Eye (tissue), 1 donor: ENCODE measurements at places on chromosomes 4 and X.

DNA sequence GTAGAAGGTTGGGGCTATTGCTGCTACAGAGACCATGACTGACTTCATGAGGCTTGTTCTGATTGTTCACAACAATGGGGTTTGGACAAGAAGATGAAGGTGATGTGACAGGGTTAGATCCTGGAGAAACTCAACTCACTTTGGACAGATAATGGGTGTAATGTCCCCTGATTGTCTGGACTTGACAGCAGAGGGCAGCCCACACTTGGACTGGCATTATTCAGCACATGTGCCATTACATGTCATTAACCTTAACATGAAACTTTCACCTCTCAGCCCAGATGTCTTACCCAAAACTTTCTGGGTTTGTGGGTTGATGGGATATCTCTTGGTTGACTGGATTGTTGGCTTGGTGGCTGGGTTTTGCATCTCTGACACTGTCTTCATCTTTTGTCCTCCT is 101.5 kb downstream of the MXRA5 start:
- DNase-seq, result no peak

GRCh38 chr4:44872246-44872645 is 145.9 kb upstream of the GNPDA2 start:
- DNase-seq, result no peak

- DNase-seq, result no peak
Observed at GRCh38 chr4:80360900-80361299, 25.4 kb downstream of the CFAP299 start.

DNA sequence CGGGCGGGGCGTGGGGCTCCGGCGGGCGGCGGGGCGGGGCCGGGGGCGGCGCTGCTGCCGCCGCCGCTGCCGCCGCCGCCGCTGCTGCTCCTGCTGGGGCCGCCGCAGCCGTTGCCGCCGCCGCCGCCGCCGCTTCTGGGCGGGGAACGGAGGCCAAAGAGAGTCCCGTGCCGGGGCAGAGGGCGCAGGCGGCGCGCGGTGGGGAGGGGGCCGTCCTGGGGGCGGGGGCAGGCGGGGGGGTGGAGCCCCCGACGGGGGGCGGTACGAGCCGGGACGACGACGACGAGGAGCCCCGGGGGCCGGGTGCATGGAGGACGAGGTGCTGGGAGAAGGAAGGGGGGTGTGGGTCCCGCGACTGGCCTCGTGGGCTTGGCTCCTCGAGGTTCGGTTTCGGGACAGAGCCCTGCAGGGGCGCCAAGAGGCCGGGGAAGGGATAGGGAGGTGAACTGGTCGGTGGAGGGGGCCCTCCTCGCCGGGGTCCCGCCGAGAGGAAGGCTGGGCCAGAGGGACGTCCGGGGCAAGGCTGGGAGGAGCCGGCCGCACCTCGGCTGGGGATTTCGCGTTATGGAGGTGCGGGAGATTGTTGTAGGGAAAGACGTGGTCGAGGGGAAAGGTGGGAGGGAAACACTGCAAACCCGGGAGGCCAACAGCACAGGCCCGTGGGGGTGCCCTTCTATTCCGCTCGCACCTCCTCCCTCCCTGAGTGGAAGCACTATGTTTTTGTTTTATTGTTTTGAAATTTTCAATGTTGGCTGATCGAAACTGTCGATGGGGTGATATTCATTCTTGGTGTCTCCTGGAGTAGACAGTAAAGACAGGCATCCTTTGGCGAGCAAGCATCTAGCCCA is 1.9 kb downstream of the BCORL1 start:
- peak; percentile 50 for DNase-seq

- peak; percentile 70 for DNase-seq
Observed at GRCh38 chr4:1760521-1761071, 32.5 kb upstream of the FGFR3 start.

GRCh38 chr4:184471881-184472613 is 2.3 kb downstream of the IRF2 start:
- no peak for DNase-seq

GRCh38 chrX:102063445-102064074 is 61.9 kb upstream of the TCEAL2 start:
- DNase-seq, result no peak

DNA sequence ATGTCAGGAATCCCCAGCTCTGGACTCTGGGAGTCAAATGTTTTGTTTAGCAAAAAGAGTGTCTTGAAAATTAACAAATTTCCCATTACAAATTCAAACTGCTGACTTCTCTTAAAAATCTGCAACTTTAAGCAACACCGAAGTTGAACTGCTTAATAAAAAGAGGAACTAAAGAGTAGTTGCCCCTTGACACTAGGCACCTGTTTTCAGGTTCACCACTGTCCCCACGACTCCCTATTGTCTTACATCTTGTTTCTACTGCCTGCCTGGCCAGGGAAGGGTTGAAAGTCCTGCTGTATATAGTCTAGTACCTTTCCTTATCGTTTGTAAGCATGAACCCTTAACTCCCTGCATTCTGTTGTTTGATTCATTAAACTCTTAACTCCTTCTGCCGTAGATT is 173.9 kb downstream of the SCFD2 start:
- no peak for DNase-seq

GRCh38 chr4:41799126-41799525 is 50.6 kb upstream of the PHOX2B start:
- DNase-seq, result peak; percentile 35

- no peak for DNase-seq
Observed at GRCh38 chr4:38290366-38290765, 330.2 kb downstream of the PTTG2 start.

GRCh38 chr4:81214881-81215868 is at the start of gene PRKG2:
Gene PRKG2, minus strand, starts transcription at chr4:81215222. Its CDS starts 10,175 bp downstream, at chr4:81205047.
- peak; percentile 70 for DNase-seq

- DNase-seq, result no peak
Observed at GRCh38 chrX:25039036-25039435, 23.3 kb upstream of the ARX start.

DNA sequence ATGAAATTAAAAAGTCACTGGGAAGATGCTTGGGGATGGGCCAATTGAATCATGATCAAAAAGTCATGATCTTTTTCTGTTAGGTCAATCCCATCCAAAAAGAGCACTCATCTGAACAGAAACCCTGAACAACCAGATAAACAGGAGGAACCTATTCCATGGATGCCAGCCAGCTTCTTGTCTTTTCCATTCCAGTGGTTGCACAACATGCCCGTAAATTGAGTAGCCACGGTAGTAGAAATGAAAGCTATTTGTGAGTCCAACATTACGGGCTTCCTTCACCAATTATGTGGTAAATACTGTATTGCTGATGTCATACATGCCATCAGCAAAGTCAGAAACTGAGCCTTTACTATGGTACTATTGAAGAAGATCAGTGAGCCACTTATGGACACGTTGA is 982.4 kb upstream of the HS3ST1 start:
- DNase-seq, result no peak

GRCh38 chr4:34010751-34011519 is 2233.4 kb downstream of the ARAP2 start:
- no peak for DNase-seq

- DNase-seq, result peak; percentile 2
Observed at GRCh38 chrX:115147220-115147619, 42.0 kb upstream of the RBMXL3 start.

- DNase-seq, result peak; percentile 5
Observed at GRCh38 chr4:93416344-93417128, 412.0 kb upstream of the ATOH1 start.

- peak; percentile 46 for DNase-seq
Observed at GRCh38 chrX:118459494-118459893, 36.1 kb upstream of the DOCK11 start.

DNA sequence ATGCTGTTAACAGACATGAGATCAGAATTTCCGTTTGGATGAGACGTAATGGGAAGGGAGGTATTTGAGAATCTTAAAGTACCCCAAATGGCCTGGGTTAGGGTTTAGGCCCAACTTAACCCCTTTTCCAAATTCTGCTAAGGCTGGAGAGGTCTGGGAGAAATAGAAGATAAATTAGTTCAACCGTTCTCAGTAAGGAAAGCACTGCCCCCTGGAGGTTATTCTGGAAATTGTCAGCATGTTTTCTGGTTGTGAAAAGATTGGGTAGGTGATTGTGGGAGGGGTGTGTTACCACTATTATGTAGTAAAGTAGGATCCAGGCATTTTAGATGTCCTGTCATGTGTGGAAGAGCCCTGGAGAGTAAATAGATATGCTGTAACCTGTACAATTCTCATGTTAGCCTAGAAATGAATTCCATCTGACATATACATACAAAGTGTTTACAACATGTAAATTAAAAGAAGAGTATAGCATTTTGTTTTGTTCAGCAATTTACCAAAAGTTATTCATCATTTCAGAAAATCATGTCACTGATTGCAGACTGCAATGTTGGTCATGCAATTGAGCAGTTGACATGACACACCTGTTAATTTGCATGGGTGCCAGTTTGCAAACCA is 26.8 kb upstream of the GRXCR1 start:
- peak; percentile 83 for DNase-seq
